Amniotic stem cell (primary cell): ENCODE measurements at places on chromosomes 2 and 18.

DNA sequence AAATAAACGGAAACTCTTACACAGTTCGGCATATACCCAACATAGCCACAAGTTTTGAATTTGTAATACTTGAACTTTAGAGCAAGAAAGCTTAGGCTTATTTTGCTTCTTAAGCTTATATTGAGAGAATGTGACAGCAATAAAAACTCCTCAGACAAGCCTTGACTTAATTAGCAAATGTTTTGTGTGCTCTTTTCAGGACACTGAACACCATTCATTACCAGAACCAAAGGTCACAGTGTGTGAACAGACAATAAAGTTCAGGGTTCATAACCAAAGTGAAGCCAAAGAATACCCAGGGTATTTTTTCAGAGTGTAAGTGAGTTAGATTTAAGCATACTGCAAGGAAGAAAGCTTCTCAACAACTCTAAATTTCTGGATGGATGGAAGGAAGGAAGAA, 605.8 kb downstream of the METTL4 start:
- DNase-seq: no peak

- DNase-seq: no peak
Observed at GRCh38 chr2:50765146-50765545, 266.8 kb downstream of the NRXN1 start.

- DNase-seq: no peak
Observed at GRCh38 chr2:229669841-229670240, 44.5 kb downstream of the DNER start.

- no peak for DNase-seq
Observed at GRCh38 chr2:65922030-65922429, 489.6 kb upstream of the SPRED2 start.

DNA sequence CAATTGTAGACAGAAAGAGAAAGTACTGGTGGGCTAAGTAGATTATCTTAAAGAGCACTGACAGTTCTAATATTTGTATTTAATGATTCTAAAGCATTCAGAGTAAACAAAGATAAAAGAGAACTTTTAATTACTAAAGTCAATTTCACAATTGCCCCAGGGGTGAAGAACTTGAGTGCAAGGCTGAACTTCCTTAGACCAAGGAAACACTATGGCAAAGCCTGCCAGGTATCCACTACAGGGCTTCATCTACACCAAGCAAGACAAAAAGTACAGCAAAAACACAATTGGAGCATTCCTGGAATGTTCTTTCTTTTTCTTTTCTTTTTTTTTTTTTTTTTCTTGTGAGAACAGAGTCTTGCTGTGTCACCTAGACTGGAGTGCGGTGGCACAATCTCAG, 46.9 kb upstream of the NDUFV2 start:
- DNase-seq: no peak

- DNase-seq: no peak
Observed at GRCh38 chr2:8543060-8543382, 138.8 kb upstream of the ID2 start.

- peak; percentile 24 for DNase-seq
Observed at GRCh38 chr2:64062840-64063239, 43.6 kb upstream of the VPS54 start.

DNA sequence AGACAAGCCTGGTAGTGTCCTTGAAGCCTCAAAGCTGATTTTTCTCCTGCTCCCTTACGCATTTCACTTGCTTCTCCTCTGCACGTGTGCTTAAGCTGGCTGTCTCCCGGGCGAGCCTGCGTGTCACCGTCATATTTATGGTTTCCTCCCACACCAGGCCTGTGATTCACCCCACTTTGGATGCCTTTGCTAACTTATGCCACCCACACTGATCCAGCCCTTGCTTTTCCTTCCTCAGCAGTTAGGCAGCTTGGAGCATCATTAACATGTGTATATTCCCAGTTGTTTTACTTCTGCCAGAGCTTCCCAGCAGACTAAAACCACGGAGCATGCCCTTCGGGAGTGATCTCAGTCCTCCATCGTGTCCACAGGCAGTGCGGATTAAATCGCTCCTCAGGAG, 2.2 kb downstream of the ST3GAL5 start:
- peak; percentile 90 for DNase-seq

GRCh38 chr2:223787358-223787757, 50.0 kb downstream of the AP1S3 start:
- no peak for DNase-seq

GRCh38 chr2:215727507-215728503, 285.5 kb downstream of the MREG start:
- no peak for DNase-seq
